WTC11 (cell line): ENCODE measurements at places on chromosomes 1 and 21. TPM values are rescaled to one million over a fixed set of nuclear protein-coding genes. Genes with fewer than 3 reads are reported as not detected.

DNA sequence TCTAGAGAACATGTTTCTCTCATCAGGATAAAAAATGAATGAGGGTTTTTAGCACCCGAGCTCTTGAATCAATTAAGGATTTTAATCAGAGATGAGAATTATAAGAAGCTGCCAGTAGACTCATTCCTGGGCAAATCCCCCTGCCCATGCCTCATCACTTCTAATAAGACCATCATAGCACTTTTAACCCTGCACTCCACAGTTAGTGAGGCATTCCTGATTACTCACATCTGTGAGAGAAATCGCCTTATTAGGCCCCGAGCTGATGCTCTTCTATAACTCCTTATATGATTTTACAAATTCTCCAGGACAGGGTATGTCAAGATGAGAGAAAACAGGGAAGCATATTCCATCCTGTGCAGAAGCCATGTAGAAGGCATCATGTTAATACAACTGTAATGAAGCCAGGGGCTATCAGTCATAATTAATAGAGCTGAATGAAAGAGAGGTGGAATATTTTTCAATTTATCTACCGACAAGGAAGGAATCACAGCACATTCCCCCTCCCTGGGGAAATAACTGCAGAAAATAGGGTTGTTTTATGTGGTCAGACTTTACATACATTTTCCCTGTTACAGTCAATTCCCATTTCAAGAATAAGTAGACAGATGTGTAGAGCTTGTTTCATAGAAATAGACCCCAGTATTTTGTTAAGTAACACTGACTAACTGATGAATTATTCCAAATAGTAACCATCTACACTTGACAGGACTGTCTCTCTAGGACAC is 272.7 kb downstream of the HHIPL2 start:
- DNase-seq, result no peak

DNA sequence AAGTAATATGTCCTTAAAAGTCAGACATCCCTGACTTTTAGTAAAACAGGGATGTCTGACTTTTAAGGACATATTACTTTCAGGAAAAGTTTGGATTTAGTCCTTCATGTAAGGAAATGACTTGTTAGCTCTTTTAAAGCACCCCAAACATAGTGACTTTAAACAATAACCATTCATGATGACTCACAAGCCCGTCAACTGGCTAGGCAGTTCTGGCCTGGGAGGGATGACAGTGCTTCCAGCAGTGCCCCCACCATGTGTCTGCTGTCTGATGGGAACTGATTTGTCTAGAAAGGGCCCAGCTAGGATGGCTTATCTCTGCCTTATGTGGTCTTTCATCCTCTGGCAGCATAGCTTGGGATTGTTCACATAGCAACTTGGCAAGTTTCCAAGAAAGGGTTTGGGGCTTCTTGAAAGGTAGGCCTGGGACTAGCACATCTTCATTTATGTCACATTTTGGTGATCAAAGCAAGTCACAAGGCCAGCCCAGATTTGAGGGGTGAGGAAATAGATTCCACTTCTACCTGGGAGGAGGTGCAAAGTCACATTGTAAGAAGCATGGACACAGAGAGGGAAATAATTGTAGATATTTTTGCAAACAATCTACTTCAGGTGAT is 143.5 kb downstream of the C1orf94 start:
- no peak for DNase-seq

GRCh38 chr1:4119516-4120220 is 219.6 kb upstream of the C1orf174 start:
- DNase-seq, result no peak

DNA sequence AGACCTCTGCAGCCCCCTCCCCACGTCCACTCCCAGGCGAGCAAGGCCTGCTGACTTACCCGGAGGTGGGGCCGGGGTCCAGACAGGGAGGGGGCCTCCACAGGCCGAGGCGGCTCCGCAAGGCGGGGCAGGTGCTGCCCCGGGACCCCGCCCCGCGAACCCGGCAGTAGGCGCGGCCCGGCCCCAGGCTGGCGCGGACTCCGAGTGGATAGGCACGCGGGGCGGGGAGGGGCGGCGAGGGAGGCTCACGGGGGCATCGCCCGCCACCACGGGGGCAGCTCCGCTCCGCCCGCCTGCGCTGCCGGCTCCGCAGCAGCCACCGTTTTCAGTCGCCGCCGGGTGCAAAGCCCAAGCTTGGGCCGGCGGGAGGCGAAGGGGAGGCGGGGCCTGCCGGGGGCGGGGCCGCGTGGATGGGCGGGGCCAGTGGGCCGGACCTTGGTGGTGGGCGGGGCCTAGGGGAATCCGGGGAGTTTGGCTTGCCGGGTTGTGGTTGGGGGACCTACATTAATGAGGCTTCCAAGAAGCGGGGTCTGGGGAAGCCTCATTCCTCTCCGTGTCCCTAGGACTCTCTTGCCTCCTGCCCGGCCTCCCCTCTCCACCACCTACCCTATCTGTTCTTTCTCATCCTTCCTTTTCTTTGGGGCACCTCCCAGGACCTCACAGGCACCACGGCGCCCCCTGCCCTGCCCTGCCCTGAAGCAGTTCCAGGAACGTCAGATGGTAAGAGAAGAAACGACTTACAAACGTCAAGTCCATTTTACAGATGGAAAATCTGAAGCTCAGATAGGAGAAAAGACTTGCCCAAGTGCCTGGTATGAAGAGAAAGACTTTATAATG is at the start of gene RIMS3:
TSS of gene RIMS3 (minus strand) at position 348 of the 837 bp plus-strand sequence. CDS start 23,757 bp downstream, outside the sequence.
- DNase-seq, result peak; percentile 86

GRCh38 chr1:26275580-26276431 is 4.1 kb upstream of the SH3BGRL3 start:
- peak; percentile 91 for DNase-seq

GRCh38 chr1:50878434-50878833 is 81.6 kb downstream of the FAF1 start:
- DNase-seq, result no peak

DNA sequence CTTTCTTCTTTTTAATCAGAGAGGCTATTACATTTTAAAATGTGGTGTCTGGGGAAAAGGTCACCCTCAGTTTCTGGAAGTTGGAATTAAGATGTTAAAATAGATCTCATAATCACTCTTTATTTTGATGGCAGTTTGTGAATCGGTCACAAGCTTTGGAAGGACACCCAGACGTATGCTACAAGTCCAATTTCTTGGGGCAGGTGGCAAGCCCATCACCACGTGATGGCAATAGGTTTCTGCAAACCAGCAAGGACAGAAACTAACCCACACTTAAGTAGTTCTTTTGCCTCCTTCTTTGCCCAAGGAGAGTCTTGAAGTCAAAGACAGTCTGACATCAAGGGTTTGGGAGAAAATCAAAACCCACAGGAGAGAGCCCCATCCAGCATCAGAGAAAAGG is 72.9 kb downstream of the C1orf87 start:
- DNase-seq, result no peak

DNA sequence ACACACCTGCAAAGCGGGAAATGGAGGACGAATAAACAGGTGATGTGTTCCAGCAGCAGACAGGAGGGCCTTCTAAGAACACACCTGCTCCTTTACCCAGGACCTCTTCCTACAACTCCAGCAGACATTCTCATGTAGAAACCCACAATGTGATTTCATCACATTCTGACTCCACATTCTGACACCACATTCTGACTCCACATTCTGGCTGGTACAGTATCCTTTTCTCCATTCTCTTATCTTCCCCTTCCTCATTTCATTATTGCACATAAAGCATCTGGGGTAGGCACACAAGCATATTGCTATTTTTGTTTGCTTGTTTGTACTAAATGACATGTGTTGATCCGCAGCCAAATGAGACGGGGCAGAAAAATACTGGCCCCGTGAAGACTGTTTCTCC is 3.6 kb upstream of the ZNF124 start:
- DNase-seq, result no peak

DNA sequence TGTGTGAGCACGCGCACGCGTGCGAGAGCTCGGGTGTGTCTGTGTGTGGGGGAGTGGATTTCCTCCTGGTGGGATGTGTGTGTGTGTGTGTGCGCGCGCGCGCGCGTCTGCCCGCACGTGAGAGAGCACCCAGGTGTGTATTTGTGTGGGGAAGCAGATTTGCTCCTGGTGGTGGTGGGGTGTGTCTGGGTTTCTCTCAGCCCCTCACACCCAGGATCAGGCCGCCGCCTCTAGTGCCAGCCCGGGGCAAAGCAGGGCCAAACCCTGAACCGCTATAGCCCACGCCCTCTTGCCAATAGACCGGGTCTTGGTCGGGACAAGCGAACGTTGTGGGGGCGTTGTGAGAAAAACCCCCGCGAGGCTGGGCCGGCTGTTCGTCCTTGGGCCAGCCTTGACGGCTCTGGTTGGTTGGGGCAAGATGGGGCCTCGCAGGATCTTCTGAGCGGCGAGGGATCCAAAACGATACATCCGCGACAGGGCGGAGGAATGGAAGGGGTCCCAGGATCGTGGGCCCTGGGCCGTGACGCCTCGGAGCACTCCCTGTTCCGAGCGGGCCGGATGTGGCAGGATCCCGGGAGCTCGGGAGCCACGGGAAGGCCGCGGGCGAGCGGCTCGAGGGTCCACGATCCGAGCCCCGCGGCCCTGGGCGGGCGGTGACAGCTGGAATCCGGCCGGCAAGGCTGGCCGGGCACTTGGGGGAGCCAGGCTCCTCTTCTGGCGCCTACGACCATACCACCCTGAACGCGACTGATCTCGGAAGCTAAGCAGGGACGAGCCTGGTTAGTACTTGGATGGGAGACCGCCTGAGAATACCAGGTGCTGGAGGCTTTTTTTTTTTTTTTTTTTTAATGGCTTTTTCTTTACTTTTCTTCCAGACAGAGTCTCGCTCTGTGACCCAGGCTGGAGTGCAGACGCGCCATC is 68.2 kb downstream of the RNF187 start:
- peak; percentile 31 for DNase-seq

DNA sequence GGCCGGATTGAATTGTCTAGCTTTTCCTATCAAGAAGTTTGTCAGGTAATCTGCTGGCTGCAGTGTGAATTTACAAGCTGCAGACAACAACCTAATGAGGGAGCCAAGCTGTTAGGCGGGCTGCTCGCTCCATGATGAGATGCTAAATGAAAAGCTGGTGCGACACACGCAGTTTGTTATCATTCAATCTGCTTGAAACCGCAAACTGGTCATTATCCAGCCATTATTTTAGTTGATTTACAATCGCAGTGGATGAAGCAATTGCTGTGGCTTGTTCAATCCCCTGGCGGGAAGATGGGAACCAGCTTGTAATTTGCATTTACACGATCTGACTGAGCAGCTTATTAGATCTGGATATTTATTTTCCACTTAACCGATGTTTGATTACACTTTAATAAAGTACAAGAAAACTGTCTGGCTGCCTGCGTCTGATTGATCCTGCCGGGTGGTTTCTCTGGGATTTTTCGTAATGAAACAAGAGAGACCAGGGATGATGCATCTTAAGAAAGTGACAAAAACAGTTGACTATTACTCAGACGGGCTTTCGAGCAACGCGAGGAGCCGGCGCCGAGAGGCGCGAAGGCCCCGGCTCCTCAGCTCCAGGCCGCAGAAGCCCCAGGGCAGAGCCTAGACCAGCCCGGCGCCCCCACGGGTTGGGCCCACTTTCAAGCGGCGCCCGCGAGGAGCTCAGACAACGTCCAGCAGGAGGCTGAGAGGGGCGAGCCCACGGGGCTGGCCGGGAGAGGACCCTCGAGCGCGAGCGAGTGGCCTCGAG is 118.0 kb upstream of the BARHL2 start:
- no peak for DNase-seq

- DNase-seq, result no peak
These were observed 478.0 kb downstream of the CAMTA1 start for GRCh38 chr1:7263021-7263960.

DNA sequence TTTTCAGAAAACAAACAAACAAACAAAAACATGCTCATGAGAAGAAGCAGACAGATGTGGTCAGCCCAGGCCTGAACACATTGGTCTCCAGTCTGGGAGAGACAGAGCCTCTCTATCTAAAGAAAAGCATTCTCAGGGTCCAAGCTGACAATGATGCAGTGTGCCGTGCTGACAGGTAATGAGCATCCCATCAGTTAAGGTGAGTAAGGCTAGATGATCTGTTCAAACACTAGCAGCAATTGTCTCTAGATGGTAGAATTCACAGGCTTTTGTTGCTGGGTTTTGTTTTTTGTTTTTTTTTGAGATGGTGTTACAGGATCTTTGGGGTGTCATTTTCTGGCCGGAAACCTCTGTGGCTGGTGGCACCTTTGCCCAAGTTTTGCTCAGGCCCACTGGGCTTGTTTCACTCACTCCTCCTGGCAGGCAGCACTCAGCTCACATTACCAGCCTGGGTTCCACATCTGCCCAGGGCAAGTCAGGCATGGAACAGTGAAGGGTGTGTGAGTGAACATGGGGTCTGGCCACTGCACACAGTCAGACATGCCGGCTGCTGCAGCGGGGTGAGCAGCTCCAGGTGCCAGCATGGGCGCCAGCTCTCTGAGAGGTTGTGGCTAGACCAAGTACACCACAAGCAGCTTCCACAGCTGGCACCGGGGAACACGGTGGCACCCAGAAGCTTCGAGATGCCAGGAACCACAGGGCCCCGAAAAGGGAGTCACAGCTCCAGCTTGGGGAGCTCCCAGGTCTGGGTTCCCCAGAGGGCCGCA is 2.5 kb upstream of the C1QA start:
- no peak for DNase-seq

DNA sequence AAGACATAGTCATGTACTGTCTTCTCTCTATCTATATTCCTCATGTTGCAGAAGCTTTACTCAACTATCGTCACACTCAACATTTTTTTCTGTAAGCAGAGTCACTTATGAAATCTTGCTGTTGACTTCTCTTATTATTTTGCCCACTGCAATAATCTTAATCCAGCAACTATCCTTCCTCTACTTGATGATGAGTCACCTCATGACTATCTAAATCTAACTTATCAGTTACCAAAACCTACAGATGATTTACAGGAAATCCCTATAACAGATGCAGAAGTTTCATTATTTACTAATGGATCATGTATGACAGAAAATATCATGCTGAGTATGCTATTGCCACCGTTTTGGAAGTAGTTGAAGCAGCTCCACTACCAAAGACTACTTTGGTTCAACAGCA is 378.9 kb downstream of the DUSP10 start:
- DNase-seq, result no peak

DNA sequence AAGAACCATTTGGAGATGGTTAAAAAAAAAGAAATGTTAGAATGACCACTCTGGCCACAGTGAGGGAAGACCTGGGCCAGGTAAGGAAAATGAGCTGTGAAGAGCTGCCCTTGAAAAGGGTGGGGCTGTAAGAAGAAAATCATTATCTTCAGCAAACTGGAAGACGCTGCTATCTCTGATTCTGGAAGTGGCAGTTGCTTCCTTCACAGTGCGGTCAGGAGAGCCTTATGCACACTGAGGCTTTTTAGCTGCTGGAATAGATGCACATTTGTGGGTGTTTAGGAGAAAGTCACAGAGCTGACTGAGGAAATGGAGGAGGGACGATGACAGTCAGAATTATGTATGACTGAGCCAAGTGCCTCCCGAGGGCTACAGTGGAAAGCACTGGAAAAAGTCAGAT is 91.6 kb downstream of the TBX19 start:
- DNase-seq, result no peak

GRCh38 chr1:230972855-230973271 is 5.8 kb downstream of the TTC13 start:
- no peak for DNase-seq

GRCh38 chr1:228811712-228812305 is 76.5 kb downstream of the RHOU start:
- no peak for DNase-seq

Gene KRTAP13-2
- total RNA-seq, result not detected in 3 replicates

Gene MROH7
- total RNA-seq, result 0.13 to 0.44 TPM (median 0.41 TPM) in 3 replicates

Gene TSACC
- 1.8 to 2.7 TPM (median 2.2 TPM) in 3 replicates for total RNA-seq

Gene TBX19
- 1.2 to 1.3 TPM (median 1.2 TPM) in 3 replicates for total RNA-seq

Gene LAMC2
- 6.5 to 7.9 TPM (median 6.5 TPM) in 3 replicates for total RNA-seq

Gene OR10Z1
- not detected in 3 replicates for total RNA-seq

Gene TMEM81
- total RNA-seq, result 5.7 to 7.5 TPM (median 5.7 TPM) in 3 replicates

Gene AADACL3
- 0.77 to 0.94 TPM (median 0.78 TPM) in 3 replicates for total RNA-seq
